ENCODE measurements at places on chromosomes 2 and 18.

GRCh38 chr2:239190921-239191885 is 209.6 kb downstream of the HDAC4 start:
- DNase-seq: no peak

GRCh38 chr2:111194835-111195621 is 74.3 kb downstream of the BCL2L11 start:
- no peak for DNase-seq

DNA sequence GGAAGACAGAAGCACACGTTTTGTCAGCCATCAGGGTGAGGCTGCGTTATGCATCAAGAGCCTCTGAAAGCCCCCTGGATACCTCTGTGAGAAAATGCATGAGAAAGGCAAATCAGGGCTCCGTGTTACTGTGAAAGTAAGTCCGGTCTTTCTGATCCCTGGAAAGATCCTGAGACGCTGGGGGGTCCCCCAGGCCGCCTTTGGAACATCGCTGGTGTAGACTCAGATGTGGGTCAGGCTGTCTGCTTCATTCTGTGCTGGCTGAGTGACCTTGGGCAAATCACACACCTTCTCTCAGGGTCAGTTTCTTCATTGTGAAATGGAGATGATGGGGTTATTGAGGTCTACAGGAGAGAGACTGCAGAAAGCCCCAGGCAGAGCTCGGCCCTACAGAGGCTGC is 42.0 kb upstream of the HS6ST1 start:
- no peak for DNase-seq

DNA sequence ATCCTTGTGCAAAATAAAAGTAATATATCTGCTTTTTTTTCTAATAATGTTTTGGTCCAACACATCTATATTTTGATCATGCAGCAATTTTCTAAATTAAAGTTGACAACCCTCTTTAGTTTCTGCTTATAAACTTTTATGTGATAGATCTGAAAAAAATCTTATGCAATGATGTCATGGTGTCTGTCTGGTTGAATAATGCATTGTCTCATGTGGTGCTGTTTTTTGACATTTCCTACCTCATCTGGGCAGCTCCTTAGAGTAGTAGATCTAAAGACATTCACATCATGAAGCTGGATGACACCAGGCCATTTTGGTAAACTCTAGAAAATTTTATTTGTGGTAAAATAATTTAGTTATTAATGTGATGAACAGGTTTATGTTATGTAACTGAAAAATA is 106.8 kb upstream of the FN1 start:
- DNase-seq: no peak

DNA sequence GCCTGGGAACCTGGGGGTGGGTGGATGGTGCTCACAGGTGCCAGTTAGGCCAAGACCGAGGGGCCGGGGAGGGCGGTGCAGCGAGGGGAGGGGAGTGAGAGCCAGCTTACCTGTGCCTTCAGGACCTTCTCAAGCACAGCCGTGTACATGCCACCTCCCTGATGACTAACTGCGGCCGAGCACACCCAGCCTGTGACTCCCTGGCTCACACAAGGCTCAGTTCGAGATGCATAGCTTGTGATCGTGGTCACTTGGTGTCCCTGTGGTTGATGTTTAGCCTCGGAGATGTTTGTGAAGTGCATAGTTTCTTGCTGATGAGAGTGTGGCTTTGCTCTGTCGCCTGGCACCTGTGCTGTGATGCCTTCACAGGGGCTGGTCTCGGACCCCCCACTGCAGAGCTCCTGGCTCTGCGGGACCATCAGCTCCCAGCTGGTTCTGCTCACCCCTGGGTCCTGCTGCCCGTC is 84.5 kb upstream of the ODC1 start:
- DNase-seq: no peak

DNA sequence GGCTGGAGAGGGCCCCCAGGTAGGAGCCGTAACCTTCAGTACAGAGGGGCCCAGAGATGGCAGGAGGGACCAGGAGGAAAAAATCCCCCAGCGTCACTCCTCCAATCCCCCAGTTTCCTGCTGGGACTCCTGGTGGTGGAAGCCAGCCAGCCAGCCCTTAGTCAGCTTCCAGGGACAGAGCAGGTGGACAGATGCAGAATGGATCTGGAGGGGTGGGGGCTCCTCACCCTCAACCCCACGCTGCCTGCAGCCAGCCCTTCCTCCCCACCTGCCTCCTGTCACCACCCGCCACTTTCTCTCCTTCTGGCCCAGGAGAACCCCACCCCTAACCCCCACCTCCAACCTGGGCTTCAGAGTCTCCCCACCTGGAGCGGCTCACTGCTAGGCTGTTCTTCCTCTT is 21.1 kb downstream of the EMX1 start:
- DNase-seq: no peak

- no peak for DNase-seq
Observed at GRCh38 chr2:86747711-86748639, 27.9 kb downstream of the RMND5A start.

- DNase-seq: no peak
Observed at GRCh38 chr2:209519906-209520305, 96.1 kb downstream of the MAP2 start.

GRCh38 chr2:62140426-62141141 is 55.3 kb upstream of the B3GNT2 start:
- DNase-seq: peak; percentile 54

DNA sequence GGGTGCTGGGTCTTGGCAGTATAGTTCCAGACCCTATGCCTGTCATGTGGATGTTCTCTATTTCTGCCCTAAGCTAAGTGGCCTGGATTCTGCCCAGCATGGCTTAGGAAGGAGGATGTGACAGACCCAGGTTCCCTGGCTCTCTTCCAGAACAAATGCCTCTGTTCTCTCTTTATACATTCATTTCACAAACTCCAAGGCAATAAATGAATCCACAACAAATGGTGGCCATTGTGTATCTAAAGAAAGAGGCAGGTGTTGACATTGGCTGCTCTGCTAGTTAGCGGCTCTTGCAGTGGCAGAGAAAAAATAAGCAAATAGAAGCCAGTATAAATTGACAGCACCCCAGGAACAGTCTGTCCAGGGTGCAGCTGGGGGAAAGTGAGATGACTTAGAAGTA is 298.6 kb downstream of the SUCLG1 start:
- no peak for DNase-seq

GRCh38 chr18:11880586-11881304 is 27.4 kb downstream of the MPPE1 start:
- no peak for DNase-seq

GRCh38 chr2:237714690-237715458 is 83.7 kb upstream of the RBM44 start:
- DNase-seq: no peak

- no peak for DNase-seq
Observed at GRCh38 chr2:96918754-96919550, 49.1 kb upstream of the SEMA4C start.

- peak; percentile 32 for DNase-seq
Observed at GRCh38 chr2:100246163-100247145, 75.8 kb downstream of the LONRF2 start.

- DNase-seq: no peak
Observed at GRCh38 chr2:20616341-20616871, 34.5 kb downstream of the HS1BP3 start.

- DNase-seq: no peak
Observed at GRCh38 chr18:32803568-32803967, 30.7 kb upstream of the KLHL14 start.

DNA sequence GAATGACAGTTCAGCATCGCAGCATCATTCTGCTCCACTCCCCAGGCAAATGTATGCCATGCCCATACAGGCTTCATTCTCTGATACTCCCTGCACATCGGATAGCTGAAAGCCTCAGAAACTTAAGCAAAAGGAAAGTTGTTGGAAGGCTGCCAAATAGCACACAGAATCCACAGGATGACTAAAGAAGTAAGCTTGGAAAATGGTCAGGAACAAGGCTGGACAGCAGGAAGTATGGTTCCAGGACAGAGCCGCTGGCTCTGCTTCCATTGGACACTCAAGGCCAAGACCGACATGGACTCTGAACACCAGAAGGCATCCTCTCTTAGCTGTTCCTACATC is 256.5 kb downstream of the CDH20 start:
- no peak for DNase-seq

DNA sequence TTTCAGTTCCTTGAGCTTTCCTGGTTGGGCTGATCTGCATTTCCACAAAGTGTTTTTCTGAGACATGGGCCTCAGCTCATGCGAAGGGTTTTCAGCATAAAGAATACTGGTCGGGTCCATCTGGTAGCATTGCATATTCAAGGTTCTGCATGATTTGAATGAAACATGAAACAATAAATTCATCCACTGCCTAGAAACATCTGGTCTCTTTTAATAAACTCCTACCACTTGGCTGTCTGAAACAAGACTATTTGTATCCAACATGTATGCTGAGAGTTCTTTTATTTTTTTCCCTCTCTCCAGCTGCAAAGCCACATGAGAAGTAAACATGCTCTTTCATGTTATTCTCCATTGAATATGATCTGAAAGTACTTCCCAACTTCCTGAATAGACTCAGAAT is 314.9 kb upstream of the SOX11 start:
- no peak for DNase-seq

GRCh38 chr2:126029316-126029715 is 626.6 kb upstream of the GYPC start:
- DNase-seq: no peak
